ENCODE measurements at places on chromosomes 16 and 17.
A peak's percentile ranks its signal among the peaks of the same experiment; 100 is the strongest.

DNA sequence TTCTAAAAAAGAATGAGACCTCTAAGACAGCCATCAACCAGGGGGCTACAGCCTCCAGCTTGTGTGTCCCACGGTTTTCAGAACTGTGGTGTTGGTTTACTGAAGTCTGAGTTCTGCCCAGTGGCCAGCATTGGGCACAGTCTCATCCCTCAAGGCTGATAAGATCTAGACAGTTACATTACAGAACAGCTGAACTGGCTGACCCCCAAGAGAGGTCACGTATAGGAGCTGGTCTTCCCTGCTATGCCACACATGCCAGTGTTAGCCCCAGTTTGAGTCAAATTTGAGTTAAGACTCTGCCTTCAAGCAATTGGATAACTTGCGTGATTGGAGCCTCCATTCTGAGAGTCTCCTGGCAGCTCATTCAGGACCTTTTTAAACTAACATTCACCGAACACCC, 14.8 kb upstream of the NUP93 start:
- no peak for DNase-seq

DNA sequence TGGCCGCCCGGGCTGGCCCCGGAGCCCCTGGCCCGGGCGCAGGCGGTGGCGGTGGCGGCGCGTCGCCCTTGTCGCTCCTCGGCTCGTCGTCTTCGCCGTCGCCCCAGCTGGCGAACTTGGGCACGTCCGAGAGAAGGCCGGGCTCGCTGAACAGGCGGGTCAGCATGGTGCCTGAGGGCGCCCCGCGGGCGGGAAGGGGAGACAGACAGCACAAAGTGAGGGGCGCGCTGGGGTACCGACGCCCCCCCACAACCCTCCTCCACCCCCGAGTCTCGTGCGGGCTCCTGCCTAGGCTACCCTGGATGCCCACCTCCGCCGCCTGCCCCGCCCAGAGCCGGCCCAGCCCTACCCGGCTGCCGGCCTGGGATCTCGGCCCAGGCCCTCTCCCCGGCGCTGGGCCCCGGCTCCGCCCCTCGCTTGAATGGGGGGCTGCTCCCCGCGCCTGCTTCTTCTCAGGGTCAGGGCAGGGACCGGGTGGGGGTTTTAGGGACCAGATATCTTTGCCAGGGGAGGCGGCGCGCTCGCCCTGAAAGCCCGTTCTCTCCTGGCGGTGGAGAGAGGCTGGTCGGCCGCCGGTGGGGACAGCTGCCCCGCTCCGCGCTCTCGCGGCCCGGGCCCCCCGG, 1.2 kb downstream of the NEUROD2 start:
- DNase-seq = no peak

DNA sequence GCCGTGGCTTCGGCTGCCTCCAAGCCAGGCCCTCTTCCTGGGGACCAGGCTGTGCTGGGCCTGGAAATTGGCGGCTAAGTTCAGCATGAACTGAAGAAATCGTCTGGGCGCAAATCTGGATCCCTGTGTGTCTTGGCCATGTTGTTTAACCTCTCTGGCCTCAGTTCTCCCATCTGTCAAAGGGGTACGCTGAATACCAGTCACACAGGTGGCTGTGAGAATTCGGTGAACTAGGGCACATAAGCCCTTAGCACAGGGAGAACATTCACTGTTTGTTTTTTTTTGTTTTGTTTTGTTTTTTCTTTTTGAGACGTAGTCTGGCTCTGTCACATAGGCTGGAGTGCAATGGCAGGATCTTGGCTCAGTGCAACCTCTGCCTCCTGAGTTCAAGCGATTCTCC, 19.0 kb downstream of the LASP1 start:
- DNase-seq = no peak

DNA sequence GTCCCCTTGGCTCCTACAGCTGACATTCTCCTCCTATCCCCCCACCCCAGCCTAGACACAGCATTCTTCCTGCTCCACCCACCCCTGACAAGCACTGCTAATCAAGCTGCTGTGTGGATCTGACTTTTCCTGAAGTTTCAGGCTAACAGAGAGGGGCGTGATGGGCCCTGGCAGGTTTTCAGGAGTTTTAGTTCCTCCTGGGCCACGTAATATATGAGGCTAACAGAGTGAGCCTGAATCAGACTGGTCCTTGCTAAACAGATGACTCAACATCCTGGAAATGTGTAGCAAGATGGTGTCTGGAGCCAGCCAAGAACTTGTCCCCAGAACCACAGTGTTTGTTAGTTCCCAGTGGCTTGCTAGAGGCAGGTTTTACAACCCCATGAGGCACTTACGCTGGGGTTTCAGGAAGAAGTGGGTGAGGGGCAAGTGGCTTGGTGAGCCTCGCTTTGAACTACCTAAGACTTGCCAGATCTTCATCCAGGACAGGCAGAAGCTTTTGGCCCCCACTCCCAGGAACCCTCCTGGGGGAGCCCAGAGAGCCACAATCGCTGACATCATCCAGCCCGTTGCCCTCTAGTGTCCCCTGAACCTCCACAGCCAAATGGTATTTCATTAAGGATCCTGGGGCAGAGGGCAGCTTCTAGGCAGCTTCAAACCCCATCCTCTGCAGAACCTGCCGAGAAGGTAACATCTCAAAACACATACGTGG, 15.9 kb downstream of the TMEM92 start:
- DNase-seq = peak; percentile 98

DNA sequence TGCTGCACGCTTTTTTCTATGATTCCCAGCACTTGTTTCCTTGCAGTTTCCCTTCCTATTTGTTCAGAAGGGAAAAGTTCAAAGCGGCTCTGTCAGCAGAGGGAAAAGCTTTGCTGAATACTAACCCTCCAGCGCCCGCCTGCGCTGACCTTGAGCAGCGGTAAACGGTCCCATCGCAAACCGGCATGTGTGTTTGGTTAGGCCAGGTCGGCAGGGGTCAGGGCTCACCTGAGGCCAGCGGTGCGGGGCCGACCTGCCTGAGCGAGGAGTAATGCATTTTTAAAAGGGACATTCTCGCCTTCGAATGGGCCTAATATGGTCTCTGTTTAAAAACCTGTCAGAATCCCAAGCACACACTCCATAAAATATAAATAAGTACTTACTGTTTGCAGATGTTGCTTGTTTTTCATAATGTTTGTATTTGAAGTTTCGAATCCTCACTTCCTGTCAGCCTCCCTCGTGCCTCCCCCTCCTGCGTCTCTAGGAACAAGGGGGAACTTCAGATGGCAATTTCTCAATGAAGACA, 110.1 kb downstream of the IRX3 start:
- no peak for DNase-seq

GRCh38 chr17:74769856-74770497, 6.2 kb downstream of the NAT9 start:
- DNase-seq = no peak

- DNase-seq = no peak
Observed at GRCh38 chr17:46876353-46876887, 25.0 kb downstream of the WNT9B start.

DNA sequence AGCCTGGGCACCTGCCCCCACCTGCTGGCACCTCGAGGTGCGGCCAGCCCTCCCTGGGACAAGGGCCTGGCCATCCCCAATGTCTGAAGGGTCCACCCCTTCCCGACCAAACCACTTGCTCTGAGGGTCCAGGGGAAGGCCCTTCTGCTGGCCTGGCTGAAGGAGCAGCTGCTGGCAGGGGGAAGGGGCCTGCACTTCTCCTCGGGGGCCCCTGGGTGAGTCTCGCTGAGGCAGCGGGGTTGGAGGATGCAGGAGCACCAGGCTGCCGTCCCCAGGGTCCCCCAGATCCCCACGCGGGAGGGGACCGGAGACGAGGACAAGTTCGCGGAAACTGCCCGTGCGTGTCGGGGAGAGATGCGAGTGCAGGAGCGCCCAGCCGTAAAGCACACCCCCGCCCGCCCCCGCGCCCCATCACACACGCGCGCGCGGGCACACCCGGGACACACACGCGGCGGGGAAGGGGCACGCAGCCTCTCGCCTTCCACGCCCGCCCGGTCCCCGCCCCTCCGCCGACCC, 725 bp upstream of the CACNA1H start:
- no peak for DNase-seq

DNA sequence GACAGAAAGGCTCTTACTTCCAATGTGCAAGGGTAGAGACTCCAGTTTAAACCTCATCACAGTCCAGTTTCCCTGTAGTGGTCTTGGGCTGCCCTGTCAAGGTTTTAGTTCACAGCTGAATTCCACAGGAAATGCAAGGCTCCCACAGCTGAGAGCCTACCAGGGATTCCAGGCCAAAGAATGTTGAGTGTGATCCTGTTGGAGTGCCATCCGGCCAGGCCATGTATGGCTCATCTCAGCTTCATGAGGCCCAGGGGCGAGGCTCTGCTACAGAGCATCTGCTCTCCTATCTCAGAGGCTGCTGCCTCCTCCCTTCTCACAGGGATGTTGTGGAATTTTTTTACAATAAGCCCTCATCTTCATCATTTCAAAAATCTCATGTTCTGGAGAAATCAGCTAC, 239.8 kb upstream of the CCL2 start:
- DNase-seq = no peak

- no peak for DNase-seq
Observed at GRCh38 chr16:8229011-8229520, 361.2 kb downstream of the TMEM114 start.

DNA sequence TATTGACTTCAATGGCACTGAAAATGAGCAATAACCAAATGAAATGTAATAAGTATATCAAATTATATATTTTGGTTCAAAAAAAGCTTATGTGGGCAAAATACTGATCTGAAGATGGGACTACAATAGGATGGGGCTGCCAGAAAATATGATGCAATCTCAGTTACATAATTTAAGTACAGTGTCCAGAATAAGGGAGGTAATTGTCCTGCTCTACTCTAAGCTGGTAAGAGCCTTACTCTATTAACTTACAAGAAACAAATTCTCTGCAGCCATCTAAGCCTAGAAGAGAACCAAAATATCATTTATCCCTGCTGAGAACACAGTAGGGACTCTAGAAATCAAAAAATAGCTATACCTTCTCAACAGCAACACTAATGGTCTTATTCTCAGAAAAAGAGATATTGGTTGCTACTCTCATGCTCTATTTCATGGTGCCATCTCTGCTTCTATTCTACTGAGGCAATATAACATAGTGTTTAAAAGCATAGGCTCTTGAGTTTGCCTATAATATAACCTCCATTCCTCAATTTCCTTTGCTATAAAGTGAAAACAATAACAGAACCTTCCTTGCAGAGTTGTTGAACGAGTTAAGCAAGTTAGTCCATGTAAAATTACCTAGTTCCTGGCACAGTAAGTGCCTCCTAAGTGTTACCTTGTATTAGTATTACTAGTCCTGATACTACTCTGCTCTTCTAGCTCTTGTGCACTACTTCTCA, 19.9 kb downstream of the NQO1 start:
- DNase-seq = no peak

DNA sequence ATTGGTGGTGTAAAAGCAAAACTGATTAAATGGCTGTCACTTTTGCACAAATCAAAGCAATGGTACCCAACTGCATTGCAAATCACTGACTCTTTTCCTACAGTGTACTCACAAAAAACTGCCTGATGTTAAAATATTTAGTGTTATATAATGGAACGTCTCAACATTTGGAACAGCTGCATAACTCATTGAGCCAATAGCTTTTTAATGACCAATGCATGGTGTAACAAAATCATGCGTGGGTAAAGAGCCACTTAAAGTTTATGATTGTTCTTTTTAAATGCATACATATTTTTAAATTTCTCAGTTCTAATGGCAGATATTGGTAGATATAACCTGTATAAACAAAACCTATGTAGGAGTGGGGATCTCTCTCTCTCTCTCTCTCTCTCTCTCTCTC, 204.0 kb upstream of the MPHOSPH6 start:
- DNase-seq = no peak

DNA sequence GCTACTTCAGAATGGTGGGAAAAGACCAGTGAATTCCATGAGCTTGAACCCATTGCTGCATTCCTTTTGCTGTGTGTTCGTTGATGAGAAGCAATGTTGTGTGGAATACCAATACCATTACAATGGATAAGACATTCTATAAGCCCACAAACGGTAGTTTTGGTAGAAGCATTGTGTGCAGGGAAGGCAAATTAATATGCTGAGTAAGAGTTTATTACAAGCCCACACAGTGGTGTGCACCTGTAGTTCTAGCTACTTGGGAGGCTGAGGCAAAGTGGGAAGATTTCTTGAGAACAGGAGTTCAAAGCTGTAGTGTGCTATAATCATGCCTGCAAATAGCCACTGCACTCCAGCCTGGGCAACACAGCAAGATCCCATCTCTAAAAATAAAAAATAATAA, 19.9 kb upstream of the TENT4B start:
- DNase-seq = no peak

DNA sequence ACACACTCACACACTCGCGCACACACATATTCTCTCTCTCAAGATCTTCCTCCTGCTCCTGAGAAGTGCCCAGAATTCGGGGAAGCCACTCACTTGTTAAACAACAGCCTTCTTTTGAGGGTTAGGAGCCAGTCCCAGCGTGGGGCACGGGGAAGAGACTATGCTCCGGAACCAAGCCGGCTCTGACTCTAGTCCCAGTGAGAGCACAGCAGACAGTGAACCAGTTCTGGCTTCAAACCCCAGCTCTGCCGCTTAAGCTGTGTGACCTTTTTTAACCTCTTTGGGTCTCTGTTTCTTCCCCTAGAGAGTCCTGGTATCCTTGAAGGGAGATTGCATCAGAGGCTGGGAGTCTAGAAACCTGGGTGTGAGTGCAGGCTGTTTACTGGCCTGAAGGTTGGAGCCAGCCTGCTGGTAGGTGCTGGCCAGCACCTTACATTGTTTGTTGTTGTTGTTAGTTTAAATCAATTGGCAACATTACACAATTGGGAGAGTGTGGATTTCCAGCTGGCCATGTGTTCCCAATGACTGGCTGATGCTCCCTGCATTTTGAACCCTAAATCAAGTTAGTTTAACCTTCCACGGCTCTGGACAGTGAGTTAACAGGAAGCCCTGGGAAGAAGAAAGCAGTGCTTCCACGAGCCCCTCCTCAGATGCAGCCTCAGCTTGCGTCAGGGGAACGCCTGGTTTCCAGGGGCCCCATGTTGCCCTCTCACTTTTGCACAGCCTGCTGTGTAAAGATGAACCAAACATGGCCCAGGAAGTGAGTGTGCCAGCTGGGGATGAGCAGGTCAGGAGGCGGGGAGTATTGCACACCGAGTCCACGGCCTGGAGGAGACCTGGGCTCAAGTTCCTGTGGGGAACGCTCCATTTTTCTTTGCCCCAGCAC, 71.5 kb downstream of the GAS7 start:
- DNase-seq = peak; percentile 36

DNA sequence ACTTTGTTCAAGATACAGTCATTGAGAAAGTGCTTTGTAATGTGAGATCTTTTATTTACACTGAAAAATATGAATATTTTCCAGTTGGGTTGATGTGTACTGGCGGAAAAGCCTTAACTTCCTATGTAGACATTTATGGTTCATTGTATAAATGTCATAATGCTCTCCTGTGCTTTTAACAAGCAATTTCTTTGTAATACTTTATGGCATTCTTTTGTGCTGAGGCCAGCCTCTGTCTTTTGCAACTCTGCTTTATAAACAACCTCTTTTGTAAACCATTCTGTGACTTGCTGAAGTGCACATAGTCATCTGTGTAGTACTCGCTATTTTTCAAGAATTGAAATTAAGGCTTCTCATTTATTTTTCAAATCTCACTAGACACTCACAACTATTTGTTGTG, 291.2 kb downstream of the CDH11 start:
- peak; percentile 62 for DNase-seq

Data from fibroblast of skin of back (primary cell).